ENCODE measurements at places on chromosomes 4 and X.

- no peak for DNase-seq
Observed at GRCh38 chr4:26793735-26794134, 66.9 kb upstream of the STIM2 start.

DNA sequence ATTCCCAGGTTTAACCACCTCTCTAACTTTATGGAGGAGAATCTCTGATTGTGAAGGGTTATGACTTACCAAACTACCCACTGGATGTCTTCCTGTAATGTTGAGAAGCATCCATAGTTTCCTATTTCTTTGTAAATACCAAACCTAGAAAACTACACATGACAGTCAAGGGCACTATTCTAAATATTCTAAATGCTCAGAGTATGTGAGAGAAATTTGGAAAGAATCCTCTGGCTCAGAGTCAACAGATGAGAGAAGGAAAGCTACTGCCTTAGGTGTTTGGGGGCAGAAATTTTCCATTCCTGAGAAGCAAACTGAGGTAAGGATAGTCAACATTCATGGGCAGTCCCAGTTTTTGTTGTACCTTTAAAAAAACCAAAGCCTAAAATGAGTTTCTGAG, 155.8 kb downstream of the KCNIP4 start:
- no peak for DNase-seq

DNA sequence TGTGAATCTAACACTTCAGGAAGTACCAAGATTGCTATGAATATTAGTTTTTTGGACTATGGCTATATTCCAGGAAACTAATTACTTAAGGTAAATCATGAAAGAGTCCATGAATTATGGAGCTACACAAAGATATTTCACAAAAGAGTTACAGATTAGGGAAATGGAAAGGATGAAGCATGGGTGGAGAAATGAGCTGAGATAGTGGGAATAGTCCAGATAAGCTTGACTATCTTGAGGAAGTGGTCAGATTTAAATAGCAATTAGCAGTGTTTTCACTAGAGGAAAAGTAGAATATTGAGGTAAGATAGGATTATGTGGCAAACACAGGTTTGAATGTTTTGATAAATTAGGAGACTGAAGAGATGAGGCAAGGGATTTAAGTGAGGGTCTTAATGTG, 42.1 kb upstream of the C1GALT1C1 start:
- DNase-seq, result no peak

DNA sequence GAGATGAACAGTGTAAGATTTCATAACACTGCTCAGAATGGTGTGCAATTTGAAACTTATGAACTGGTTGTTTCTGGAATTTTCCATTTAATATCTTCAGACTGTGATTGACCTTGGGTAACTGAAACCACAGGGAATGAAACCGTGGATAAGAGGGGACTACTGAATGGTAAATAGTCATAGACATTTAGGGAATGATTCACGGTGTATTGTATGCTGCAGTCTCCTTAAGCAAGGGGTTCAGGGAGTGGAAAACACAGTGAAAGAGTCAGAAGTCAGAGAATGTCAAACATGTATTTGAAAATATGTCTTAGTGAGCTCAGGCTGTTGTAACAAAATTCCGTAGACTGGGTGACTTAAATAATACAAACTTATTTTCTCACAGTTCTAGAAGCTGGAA, 398.2 kb upstream of the DIPK2B start:
- DNase-seq, result no peak

GRCh38 chr4:89486673-89487072, 179.1 kb upstream of the GPRIN3 start:
- DNase-seq, result no peak

GRCh38 chr4:142960867-142961644, 115.0 kb upstream of the INPP4B start:
- DNase-seq, result no peak

DNA sequence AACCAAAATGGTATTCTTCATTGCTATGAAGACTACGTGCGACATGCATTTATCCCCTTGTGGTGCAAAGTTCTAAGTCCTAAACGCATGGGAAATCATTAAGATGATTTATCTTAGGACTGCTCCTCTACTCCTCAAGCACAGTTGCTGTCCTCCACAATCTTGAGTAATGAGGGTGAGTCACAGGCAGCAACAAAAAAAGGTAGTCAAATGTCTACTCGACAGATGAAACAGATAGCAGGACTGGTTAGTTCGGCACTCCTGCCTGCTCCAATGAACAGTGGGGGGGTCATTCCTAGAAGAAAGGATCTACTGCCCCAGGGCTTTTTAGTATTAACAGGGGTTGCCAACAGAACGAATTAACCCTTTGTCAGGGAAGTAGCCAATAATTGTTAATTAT, 233.7 kb upstream of the FGF13 start:
- no peak for DNase-seq

- DNase-seq, result no peak
Observed at GRCh38 chr4:7140692-7141069, 51.7 kb upstream of the SORCS2 start.

DNA sequence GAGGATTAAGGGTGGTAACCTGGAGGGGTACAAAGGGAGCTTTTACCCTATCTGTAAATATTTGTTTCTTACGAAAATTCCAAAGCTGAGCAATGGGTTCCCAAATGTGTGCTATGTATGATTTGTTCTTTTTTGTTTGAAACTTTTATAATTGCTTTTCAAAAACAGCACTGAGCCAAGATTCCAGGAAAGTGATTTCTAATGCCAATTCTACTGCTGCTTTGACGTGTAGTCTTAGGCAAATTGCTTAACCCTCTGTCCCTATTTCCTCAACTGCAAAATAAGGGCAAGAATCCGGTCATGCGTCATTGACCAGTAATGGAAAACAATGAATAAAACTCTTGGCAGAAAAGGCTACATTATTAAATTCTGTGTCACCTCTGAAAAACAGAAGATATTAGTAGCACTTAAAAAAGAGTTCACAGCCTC, 454.7 kb downstream of the IL15 start:
- no peak for DNase-seq

DNA sequence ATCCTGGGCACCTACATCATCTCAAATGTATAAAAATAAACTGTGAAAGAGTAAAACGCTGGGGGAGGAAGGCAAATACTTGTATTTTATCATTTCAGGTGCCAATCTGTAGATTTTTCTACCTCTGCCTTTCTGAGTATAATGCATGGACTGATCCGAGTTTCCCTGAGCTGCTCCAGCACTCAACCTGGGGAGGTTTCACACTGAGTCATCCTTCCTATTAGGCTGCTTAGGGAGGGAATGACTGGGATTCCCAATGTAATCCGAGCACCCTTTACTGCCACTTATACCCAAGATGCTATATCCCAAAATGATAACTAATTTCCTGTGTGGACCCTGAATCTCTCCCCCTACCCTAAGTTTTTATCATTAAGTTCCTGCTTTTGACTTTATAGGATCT, 126.6 kb downstream of the HNRNPD start:
- no peak for DNase-seq

DNA sequence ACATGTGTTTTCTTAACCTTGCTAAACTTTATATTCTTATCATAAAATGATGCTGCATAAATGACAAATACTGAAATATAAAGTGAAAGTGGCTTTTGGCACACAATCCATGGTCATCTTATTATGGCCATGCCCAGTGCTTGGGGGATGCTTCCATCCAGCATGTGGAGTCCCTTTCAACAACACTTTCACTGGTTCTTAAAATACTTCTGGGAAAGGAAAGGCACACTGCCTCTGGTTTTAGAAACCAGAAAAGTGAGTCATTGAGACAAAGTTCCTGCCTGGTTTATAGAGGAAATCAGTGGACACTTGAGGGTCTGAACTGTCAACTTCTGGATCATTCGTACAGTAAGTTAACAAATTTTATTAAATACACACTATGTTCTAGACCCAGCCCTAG, 248.0 kb upstream of the ADAMTS3 start:
- no peak for DNase-seq

DNA sequence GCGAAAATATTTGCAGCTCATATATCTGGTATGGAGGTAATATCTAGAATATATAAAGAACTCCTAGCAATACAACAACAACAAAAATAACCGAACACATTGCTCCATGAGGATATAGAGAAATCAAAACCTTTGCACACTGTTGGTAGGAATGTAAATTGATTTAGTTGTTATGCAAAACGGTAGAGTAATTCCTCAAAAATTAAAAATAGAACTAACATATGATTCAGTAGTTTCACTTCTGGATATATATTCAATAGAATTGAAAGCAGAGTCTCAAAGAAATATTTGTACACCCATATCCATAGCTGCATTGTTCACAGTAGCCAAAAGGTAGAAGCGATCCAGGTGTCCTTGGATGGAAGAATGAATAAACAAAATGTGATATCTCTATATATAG, 203.0 kb upstream of the CNKSR2 start:
- no peak for DNase-seq

GRCh38 chr4:166491635-166492034, 618.6 kb downstream of the TLL1 start:
- no peak for DNase-seq

- DNase-seq, result no peak
Observed at GRCh38 chrX:10102046-10102704, 54.6 kb upstream of the CLCN4 start.

DNA sequence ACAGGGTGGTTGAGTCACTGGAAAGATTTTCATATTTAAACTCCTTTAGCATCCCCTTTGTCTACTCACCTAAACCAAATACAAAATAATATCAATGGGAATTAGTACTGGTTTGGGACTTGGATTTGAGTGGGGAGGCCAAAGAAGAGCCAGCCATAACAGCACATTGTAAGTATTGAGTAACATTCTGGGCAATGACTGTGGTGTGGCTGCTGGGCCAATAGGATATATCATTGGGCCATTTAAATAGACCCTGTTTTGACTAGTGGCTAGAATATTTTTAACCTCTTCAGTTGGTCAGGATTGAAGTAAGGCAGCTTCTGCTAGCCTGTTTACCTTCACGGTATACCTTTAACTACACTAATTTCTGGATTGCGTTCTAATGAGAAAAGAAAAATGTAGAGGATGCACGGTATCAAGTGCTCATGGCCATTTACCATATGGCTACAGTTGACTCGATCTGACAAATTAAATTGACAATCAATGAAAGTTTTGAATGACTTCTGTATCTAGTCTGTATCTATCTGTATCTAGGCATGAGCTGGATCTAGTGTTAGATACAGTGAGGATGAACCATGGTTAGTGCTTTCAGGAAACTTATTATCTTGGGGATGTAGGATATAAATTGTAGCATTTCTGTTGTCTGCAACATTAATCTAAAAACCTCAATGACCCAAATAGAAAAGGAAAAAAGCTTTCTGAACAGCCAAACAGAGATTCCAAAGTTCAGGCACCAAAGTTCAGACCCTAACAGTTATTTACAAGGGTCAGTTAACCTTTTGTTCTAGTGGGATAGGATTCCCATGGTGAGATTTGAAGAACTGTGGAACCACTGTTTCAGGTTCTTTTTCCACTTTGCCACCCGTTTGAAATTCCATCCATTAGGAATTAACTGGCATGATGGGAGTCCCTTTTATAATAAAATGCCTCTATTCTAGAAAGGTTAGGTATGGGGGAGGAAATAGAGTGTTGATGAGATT, 6.8 kb upstream of the ALB start:
- DNase-seq, result no peak

DNA sequence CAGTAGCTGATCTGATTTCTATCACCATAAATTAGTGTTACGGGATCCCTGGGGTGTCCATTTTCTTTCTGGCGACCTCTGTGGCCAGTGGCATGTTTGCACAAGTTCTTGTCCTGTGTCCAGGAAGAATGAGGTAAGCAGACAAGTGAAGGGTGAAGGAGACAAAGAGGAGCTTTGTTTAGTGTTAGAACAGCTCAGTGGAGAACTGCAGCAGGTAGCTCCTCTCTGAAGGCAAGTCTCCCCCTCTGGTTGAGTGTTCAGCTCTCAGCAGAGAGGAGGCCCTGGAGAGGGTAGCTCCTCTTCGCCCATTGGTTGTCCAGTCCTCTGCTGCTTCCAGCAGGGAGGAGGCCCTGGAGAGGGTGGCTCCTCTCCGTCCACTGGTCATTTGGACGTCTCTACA, 47.2 kb downstream of the DMP1 start:
- no peak for DNase-seq

- no peak for DNase-seq
Observed at GRCh38 chr4:156223985-156224384, 270.3 kb upstream of the CTSO start.

DNA sequence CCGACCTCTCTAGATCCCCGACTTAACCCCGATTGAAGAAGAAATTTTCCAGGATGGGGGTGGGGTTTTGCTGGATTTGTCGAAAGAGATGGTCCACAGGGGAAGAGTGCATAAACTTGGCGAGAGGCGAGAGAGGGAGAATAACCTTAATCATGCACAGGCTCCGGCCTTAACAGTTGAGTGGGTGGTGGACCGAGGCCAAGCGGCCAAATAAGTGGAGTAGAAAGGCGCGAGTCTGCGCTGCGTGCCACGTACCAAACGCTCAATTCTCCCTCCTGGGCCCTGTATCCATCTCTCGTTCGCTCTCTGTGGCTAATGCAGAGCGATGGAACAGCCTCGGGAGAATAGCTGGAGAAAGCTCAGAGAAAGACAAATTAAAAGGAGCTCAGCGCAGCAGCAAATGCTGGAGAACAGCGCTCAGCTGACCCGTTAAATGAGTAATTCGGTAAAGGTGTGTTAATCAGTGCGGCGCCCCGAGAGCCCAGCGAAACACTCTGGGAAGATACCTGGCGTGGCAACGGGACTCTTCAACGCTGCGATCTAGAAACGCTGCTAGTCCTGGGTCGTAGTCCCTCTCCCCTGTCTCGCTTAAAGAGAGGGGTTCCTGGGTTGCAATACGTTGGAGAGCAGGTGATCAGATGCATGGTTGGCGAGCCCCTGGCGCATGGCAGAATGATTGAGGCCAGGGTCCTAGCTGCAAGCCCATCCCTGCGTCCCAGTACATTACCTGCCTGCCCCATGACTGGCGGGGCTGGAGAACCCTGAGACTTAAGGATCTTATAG, 887 bp upstream of the IL1RAPL2 start:
- DNase-seq, result no peak

GRCh38 chr4:16884673-16885460, 13.6 kb downstream of the LDB2 start:
- no peak for DNase-seq

DNA sequence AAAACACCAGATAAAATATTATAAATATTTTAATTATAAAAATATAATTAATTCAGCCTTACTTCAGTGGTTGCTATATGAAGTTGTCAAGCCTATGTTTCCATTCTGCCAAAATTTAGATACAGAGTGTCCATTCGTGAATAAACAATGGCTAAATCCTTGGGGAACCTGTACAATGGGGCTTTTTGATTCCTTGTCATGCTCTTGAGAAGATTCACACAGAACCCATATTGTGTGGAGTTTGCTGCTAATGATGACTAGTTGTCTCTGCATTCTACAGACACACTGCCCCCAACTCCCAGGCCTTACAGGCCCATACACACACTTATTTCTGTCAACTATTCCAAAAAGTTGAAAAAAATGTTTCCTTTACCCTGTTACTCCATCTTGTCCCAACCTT, 33.4 kb upstream of the MAGEC2 start:
- no peak for DNase-seq

GRCh38 chr4:7573576-7574091, 138.9 kb upstream of the PSAPL1 start:
- DNase-seq, result no peak

- DNase-seq, result no peak
Observed at GRCh38 chr4:64340218-64341110, 68.8 kb downstream of the TECRL start.
